ENCODE measurements at places on chromosomes 7 and 10.

GRCh38 chr7:1026721-1027161, 17.6 kb upstream of the GPR146 start:
- DNase-seq: no peak

DNA sequence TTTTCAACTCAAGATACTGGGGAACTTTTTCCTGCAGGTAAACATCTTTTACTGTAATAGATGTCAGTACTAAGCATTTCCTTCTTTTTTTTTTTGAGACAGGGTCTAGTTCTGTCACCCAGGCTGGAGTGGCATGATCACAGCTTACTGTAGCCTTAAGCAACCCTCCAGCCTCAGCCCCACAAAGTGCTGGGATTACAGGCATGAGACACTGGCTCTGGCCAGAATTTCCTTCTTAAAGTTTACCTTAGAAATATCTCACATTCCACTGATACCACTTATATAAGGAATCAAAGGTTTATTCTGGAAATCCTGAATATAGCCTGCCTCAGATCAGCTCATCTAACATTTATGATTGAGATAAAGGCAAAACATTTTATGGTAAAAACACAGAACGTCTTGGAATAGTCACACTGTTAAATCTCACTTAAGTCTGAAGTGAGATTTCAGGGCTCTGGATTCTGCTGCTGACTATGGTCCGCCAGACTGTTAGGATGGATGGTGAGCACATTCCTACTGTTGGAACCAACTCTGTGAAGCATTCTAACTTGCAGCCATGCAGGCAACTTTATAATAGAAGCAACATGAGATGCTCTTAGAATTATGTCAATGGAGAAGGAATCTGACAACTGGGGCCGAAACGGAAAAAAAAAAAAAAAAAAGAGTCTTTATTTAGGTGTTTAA, 151.9 kb downstream of the ZMYND11 start:
- no peak for DNase-seq

GRCh38 chr7:150357270-150357669, 11.4 kb upstream of the REPIN1 start:
- no peak for DNase-seq

GRCh38 chr10:85612378-85612775, 754.2 kb downstream of the GRID1 start:
- DNase-seq: no peak

DNA sequence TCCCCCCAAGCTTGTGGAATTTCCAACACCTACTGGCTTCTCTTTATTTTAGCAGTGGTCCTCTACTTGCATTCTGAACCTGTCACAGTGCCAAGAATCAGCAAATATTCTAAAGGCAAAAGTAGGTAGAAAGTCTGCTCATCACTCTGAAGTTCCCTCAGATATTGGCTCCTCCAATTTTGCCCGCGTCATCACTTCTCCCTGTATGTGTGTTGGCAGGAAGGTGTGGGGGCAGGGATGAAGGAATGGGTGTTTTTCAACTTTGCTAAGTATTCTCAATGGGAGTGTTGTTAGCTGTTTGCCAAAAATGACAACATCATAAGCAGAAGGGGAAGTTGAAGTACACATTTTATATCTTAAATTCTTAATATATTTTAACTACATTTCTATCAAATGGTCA, 226.2 kb downstream of the POLR1F start:
- DNase-seq: no peak

DNA sequence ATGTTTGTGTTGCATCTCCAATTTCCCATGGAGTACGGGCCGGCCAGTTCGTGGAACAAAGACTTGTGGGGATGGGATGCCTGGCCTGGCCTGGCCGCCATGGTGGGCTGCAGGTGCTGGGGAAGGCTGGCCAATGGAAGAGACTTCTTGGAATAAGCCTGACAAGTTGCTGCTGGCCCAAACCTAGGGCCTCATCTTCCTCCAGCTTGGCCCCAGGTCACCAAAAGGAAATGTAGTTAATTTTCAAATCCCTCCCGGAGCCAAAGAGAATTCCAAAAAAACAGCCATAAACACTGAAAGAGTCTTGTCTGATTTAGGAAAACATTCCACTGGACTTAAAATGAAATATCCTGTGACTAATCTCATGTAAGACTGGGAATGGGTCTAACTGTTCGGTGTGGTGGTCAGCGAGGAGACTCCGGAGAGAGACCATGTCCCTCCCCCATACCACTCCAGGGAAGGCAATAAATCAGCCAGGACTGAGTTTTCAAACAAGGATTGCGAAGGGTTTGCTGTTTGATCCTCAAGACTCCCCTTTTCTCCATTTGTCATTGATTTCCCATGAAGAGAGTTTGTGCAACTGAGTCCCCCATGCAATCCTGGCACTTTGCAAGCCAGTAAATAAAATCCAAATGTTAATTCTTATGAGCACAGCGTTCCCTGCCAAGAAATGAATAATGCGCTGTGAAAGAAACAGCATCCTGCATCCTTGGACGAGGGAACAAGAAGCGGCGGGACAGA, 128.7 kb upstream of the HABP2 start:
- DNase-seq: no peak
